Large intestine (tissue), 12 donors: ENCODE measurements at places on chromosomes 2 and 18. TPM values are rescaled to one million over a fixed set of nuclear protein-coding genes. Genes with fewer than 3 reads are reported as not detected.

The SP3 gene
- 76.4 TPM for polyA plus RNA-seq

The DUSP19 gene
- 3.2 TPM for polyA plus RNA-seq

The E2F6 gene
- 15.3 TPM for polyA plus RNA-seq

The DSG4 gene
- polyA plus RNA-seq: 0.04 TPM

The CPLX4 gene
- not detected for polyA plus RNA-seq

The FKBP1B gene
- polyA plus RNA-seq: 8.2 TPM

The CCDC85A gene
- polyA plus RNA-seq: 1.0 TPM

The DTNA gene
- polyA plus RNA-seq: 12.3 TPM

The EFEMP1 gene
- 38.0 TPM for polyA plus RNA-seq

The MRO gene
- polyA plus RNA-seq: 14.6 TPM

The RAD51AP2 gene
- polyA plus RNA-seq: 0.06 TPM

The DNAJC5G gene
- 0.19 TPM for polyA plus RNA-seq

The KCNS3 gene
- 7.8 TPM for polyA plus RNA-seq

The MPP4 gene
- 0.24 TPM for polyA plus RNA-seq

The REG3A gene
- 1.4 TPM for polyA plus RNA-seq

The ERMN gene
- polyA plus RNA-seq: 0.57 TPM

The LYG2 gene
- 0.16 TPM for polyA plus RNA-seq
